Kidney tubule cell (primary cell): ENCODE measurements at places on chromosomes 12 and 14.

- DNase-seq: no peak
Measured at GRCh38 chr12:48744251-48745008, 27.9 kb upstream of the CCNT1 start.

GRCh38 chr12:85531341-85531740 is 251.3 kb downstream of the ALX1 start:
- no peak for DNase-seq

DNA sequence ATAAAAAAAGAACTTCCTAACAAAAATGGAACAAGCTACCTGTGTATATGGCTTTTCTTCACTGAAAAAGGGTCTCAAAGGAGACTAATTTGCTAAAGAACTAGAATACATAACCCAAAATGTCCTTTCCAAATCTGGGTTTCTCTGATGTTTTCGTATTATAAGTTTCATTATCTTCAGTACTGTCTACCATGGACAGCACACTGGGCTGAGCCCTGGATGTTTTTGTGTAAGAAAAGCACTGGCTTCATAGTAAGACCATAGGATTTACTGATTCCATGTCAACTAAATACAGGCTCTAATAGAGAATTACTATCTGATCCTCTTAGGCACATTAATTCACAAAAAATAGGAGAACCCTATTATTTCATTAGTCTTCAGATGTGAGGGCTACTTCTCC is 94.3 kb upstream of the GPHB5 start:
- DNase-seq: no peak

GRCh38 chr12:54005853-54006558 is 2.8 kb upstream of the HOXC8 start:
- peak; percentile 85 for DNase-seq

DNA sequence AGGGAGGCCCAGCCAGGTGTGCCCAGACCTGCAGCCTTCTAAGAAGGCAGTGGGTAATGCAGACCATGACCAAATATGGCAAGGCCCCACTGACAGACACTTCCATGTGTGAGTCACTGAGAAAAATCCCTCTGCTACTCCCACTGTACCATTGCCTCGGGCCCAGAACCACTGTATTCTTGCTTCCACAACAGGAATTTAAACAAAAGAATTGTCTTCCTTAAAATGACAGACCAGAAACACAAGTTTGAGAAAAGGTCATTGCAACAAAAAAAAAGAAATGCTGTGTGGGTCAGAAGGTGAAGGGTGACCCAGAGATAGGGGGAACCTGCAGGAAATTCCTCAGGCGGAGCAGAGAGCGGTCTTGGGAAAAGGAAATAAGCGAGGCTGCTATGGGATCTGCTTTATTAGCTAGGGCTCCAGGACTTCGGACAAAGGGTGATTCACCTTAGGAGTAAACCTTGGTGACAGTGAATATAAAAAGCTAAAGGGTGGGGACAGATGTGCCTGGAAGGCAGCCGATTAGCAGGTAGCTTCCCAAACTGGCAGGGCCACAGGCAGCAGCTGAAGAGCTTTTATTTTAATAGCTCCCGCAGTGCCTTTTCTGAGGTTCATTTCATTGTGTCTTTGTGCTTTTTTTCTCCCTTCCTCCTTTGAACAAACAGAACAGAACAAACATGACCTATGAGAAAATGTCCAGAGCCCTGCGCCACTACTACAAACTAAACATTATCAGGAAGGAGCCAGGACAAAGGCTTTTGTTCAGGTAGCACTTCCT is 185.3 kb upstream of the BCL2L14 start:
- DNase-seq: peak; percentile 90

DNA sequence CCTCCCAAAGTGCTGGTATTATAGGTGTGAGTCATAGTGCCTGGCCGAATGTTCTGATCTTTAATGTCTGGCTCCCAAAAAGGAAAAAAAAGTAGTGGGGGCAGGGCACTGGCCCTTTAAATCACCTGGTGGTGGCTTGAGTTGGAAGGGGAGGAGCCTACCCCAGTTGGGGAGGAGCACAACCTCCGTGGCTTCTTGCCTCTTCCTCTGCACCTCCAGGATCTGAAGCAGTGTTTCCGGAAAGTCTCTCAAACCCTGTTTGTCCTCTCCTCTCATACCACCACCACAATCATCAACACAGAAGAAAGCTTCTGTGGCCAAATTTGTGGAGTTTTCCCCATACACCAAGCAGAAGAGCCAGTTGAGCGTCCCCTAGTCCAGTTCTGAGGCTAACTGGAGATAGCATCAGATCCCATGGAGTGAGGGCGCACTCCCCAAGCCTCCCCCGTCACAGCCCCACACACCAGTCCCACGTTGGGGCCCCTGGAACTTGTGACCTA is 24.3 kb upstream of the RCOR1 start:
- peak; percentile 62 for DNase-seq

DNA sequence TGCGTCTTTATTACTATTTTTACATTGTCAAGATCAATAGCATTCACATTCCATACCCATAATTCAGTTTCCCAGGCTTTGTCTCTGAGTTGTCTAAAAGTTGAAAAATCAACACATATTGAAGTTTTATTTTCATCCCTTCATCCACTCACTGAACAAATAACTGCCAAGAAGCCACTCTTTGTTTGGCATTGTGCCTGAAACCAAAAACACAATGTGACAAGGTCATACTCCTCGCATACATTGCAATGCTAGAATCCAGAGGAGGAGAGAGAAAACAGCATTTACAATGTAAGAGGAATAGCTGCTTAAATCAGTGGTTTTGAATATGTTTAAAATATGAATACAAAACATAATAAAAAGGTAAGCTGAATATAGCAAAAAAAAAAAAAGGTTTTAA is 71.8 kb downstream of the CCDC60 start:
- no peak for DNase-seq

GRCh38 chr12:52876372-52876771 is 27.6 kb upstream of the KRT78 start:
- DNase-seq: peak; percentile 85

DNA sequence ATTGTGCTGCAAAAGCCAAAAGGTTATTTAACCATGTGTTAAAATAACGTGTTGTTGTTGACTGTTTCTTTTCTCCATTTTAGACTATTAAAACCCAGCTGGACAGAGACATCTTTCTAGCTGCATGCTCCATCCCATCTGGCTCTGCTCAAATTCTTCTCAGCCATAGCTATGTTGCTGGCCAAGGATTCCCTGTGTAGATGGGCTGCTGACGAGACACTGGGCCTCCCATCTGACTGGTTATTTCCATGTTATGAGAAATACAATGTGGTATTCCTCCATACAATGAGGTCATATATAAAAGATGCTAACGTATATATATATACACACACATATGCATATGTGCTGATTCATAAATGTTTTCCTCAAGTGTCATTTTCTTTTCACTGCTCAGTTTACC is 30.1 kb downstream of the MED13L start:
- DNase-seq: no peak

DNA sequence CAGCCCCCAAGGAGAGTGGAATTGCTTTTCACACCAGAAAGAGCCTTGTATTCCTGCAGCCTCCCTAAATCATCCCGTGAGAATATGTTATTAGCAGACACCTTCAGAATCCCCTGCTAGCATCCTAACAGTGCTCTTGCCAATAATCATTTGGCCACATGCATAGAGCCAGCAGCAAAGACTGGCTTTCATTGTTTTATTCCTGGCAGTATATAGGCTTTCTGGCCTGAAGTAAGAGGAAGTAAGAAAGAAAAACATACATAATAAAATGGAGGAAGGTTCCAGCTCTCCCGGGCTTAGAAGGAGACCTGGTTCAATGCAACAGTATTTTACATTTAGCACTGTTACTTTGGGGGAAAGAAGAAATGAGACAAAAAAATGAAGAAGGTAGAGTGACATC is 176.7 kb upstream of the ATF7IP start:
- DNase-seq: no peak

GRCh38 chr12:103810111-103810510 is 30.9 kb downstream of the NT5DC3 start:
- DNase-seq: no peak

GRCh38 chr12:68785358-68785757 is 22.6 kb upstream of the MDM2 start:
- DNase-seq: peak; percentile 30

GRCh38 chr14:64279704-64280668 is 14.2 kb downstream of the ESR2 start:
- DNase-seq: no peak

DNA sequence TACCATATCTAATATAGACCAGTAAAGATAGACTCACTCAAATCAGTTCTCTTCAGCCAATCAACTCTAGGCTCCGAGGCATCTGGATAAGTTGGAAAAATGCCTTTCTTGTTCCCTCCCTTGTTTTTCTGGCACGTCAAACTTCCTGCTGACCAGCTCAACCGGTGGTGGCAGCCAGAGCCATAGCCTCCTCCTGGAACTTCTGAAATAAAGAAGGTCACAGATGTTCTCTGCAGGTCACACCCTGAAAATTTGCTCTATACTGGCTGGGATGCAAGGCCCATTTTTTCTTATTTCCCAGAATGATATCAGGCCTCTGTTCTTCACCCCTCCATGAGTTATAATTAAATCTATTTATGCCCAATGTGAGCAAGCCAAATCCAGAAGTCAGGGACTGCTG is 81.9 kb downstream of the BMP4 start:
- DNase-seq: no peak

DNA sequence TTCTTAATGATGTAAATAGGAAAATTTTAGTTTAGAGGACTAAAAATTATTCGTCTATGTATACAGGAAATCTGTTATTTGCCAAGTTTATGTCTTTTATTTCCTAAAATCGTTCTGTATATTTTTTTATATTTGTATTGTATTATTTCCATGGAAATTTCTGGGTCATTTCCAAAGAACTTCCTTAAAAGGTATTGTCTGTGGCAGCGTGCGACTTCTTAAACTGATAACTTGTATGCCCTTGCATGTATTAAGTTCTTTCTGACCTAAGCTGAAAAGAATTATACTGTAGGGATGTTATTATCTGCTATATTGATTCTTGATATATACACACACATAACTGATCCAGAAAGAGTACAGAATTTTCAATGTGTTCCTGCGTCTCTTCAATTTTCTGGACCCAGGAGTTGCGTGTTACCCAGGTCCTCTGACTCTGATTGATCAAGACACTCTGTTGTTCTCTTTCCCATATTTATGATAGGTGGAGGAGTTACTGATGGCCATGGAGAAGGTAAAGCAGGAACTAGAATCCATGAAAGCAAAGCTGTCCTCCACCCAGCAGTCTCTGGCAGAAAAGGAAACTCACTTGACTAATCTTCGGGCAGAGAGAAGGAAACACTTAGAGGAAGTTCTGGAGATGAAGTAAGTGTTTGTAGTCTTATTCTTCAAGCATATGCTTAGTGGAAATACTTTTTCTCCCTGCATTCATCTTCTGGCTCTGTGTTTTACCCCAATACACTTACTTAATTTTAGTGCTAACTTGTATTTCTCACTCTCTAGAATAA is 298.5 kb downstream of the ERC1 start:
- no peak for DNase-seq

DNA sequence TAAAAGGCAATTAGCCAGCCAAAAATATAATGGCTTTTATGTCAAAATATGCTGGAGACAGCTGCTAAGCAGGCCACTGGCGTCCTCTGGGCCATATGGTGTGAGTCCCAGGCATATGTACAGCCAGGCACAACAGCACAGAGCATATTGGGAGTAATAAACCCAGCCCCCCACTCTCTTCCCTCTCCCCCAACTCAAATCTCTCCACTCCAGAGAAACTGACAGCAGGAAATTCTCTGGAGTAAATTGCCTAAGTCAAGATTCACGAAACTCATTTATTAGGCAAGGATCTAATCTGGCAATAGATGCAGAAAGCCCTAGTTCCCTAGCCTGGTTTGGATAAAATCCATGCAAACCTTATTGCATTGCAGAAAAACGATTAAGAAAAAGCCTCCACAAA is 147.9 kb upstream of the SEL1L start:
- DNase-seq: no peak

DNA sequence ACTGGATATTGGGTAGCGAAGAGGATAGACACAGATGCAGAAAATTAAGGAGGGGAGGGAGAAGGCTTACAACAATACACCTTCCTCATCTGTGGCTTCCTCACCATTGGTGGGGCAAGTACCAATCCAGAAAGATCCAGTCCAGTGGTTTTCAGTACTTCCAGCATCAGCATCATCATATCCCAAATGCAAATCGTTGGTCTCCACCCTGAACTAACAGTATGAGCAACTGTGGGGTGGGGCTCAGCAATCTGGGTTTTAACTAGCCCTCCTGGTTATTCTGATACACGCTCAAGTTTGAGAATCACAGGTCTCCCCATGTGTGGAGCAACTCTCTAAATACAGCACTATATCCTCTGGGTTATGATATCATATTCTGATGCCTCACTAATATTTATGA is 193.7 kb downstream of the PAX9 start:
- DNase-seq: no peak

- peak; percentile 52 for DNase-seq
Measured at GRCh38 chr14:37985826-37986470, 221.8 kb upstream of the SSTR1 start.

GRCh38 chr12:51132693-51133092 is 40.2 kb downstream of the TFCP2 start:
- no peak for DNase-seq

- DNase-seq: peak; percentile 35
Measured at GRCh38 chr12:14238221-14238792, 127.2 kb upstream of the ATF7IP start.

DNA sequence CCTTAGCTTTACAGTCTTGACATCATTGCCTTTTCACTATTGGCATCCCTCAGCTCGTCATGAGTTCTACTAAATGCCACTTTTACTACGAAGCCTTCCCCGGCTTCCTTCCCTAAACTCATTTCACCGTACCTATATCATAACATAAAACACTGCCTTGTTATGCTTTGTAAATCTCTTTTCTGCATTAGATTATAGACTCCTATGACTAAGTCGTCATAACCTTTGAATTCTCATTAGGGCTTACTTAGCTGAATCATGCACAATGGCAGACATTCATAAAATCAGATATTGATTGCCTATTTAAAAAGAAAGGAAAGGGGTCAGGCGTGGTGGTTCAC is 21.0 kb downstream of the BTG1 start:
- no peak for DNase-seq

GRCh38 chr12:24408305-24408704 is 458.8 kb upstream of the SOX5 start:
- no peak for DNase-seq

DNA sequence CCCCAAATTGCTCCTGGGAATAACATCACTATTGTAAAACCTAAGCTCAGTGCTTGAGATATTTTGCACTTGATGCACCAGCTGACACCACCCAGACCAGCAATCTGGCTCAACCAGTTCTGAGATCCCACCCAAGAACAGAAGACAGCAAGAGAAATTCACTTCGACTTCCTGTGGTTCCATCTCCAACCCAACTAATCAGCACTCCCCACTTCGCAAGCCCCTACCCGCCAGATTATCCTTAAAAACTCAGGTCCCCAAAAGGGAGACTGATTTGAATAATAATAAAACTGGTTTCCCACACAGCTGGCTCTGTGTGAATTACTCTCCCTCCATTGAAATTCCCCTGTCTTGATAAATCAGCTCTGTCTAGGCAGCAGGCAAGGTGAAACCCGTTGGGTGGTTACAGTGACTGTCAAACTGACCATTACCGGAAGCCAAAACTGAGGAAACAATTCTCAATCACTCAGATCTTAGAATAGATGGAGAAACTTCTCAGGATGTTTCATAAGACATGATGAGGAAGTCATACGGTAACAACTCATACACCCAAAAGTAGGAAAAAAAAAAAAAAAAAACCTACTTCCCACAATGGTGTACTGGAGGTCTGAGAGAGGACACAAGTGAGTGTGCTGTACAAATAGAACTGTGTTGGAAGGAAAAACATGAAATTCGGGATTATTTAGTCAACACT is 92.4 kb downstream of the TMTC1 start:
- no peak for DNase-seq
